H4 (cell line): ENCODE measurements at places on chromosomes 4 and X. TPM values are rescaled to one million over a fixed set of nuclear protein-coding genes. Genes with fewer than 3 reads are reported as not detected.

MXRA5 gene
- total RNA-seq = not detected in 2 replicates

NIPAL1 gene
- 0.37 and 1.5 TPM in 2 replicates for total RNA-seq

GRCh38 chrX:9310616-9311015 lies 154.2 kb upstream of the TBL1X start:
- DNase-seq = peak; percentile 42

DNA sequence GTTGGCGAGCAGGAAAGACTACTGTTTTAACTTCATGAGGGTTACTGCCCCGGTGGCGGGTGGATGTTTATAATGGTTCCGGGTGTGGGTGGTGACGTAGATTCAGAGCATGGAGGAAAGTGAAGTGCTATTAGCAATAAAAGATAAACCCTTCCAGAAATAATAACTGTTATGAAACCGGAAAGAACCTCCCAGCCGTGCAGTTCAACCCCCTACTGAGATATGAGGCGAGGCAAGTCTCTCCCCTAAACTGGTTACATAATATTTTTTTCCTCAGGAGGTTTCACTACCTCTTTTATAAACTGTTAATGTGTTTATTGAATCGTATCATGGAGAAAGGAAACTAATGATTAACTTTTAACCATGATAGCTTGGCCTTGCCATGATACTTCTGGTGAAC lies 33.9 kb upstream of the STIM2 start:
- DNase-seq = no peak

CLGN gene
- total RNA-seq = 2.5 and 4.6 TPM in 2 replicates

PCDH19 gene
- 0.48 and 0.64 TPM in 2 replicates for total RNA-seq

GRCh38 chr4:99437723-99438404 lies 2.7 kb upstream of the ADH7 start:
- DNase-seq = no peak

GRCh38 chrX:23841847-23842522 lies 59.0 kb downstream of the SAT1 start:
- DNase-seq = no peak

PRICKLE3 gene
- total RNA-seq = 2.5 and 6.8 TPM in 2 replicates

- no peak for DNase-seq
Measured at GRCh38 chr4:98630737-98631454, 27.5 kb downstream of the TSPAN5 start.

GRCh38 chrX:17160975-17161374 lies 214.0 kb upstream of the NHS start:
- no peak for DNase-seq

- no peak for DNase-seq
Measured at GRCh38 chr4:123816462-123816861, 419.9 kb downstream of the SPRY1 start.

- no peak for DNase-seq
Measured at GRCh38 chrX:17442898-17443297, 67.9 kb downstream of the NHS start.

DNA sequence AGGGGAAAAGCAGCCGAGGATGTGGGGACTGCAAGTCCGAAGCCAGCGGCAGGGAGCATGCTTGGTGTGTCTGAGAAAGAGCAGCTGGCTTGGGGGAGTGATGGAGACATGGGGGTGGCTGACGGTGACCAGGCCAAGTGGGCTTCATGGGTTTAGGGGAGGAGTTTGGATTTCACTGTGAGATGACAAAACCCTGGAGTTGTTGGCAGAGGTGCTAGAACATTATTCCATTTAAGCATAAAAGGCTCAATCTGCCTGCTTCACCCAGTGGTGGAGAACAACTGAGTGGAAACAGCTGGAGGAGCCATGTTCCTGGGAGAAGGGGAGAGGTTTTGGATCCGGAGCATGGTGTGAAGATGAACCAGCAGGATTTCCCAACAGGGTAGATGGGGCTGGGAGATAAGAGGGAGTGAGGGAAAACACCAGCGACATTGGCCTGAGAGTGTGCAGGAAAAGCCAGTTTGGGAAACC lies 318.0 kb upstream of the TAPT1 start:
- no peak for DNase-seq

DNA sequence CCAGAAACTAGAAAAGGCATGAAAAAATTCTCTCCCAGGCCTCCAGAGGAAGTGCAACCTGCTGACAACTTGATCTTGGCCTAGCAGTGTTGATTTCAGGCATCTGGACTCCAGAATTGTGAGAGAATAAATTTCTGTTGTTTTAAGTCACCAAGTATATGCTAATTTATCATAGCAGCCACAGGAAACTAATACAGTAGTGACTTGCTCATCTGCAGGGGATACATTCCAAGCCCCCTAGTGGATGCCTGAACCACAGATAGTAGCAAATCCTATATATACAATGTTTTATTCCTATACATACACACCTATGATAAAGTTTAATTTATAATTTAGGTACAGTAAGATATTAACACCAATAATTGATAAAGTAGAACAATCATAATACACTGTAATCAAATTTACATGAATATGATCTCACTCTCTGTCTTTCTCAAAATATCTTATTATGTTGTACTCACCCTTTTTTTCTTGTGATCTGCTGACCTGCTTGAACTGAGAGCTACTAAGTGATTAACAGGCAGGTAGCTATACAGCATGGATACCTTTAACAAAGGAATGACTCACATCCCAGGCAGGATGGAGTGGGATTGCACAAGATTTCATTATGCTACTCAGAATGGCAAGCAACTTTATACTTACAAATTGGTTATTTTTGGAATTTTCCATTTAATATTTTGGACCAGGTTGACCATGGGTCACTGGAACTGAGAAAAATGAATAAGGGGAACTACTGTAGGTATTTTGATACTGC lies 501.1 kb downstream of the KCNIP4 start:
- peak; percentile 11 for DNase-seq

SHROOM4 gene
- total RNA-seq = 0.08 and 0.19 TPM in 2 replicates

SPANXB1 gene
- 2.2 and 4.1 TPM in 2 replicates for total RNA-seq
